ENCODE measurements at places on chromosomes 3 and 15. TPM values are rescaled to one million over a fixed set of nuclear protein-coding genes. Genes with fewer than 3 reads are reported as not detected.

Gene ARHGEF26
- 4.4 TPM for total RNA-seq

Gene SNTN
- total RNA-seq, result not detected

Gene TTLL13
- not detected for total RNA-seq

Gene SCAP
- total RNA-seq, result 82.7 TPM

Gene EIF4E3
- total RNA-seq, result 21.9 TPM

Gene CLASP2
- 384 TPM for total RNA-seq

- H3K4me3 ChIP-seq, result no peak overlapping the region
- no peaks in the 10 kb centered on the region for H3K36me3 ChIP-seq
- peaks cover 23% of the 10 kb centered on the region for H3K27me3 ChIP-seq
- DNase-seq, result peak; percentile 64
Observed at GRCh38 chr3:115624029-115624741, 875 bp downstream of the GAP43 start.

- no peaks in the 10 kb centered on the region for H3K4me1 ChIP-seq
- H3K27ac ChIP-seq, result no peak overlapping the region
- H3K27me3 ChIP-seq, result peaks cover 2% of the 10 kb centered on the region
- DNase-seq, result no peak
Observed at GRCh38 chr3:71611099-71611498, 27.6 kb upstream of the FOXP1 start.

DNA sequence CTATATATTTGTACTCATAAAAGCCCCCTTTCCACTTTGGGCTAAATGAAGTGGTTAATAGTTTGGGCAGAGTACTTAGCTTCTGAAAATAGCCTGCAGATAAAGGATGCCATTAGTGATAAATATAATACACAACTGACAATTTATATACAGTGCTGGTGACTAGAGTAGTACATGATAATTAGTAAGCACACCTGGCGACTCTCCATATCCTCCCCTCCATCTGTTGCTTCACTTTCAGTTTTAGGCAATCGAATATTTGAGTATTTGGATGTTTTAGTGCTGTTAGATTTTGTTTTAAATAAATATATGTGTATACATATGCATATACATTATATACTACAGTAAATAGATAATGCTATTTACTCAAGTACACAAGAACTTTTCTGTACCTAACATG is 35.9 kb upstream of the CHMP2B start:
- H3K27me3 ChIP-seq, result peaks cover 1% of the 10 kb centered on the region
- no peak for DNase-seq
- no peak overlapping the region for H3K4me3 ChIP-seq

DNA sequence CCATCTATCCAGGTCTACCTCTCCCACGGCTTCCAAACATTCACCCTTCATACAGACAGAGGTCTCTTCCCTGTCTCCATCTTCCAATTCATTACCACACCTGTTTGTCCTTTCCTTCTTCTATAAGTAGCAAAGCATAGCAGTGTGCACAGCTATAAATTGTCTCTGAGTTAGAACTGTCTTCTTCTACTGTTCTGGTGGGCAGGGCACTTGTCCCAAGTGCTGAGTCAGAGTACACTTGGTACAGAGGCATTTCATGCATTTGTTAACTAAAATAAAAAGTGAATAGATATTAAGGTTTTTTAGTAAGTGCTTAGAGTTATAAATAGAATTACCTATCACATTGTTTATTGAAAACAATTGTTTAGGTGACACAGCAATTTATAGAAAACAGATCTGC is 150.1 kb upstream of the CCDC54 start:
- no peaks in the 10 kb centered on the region for H3K36me3 ChIP-seq
- no peak overlapping the region for H3K27ac ChIP-seq
- no peaks in the 10 kb centered on the region for H3K4me1 ChIP-seq
- H3K27me3 ChIP-seq, result no peaks in the 10 kb centered on the region
- DNase-seq, result no peak
- H3K4me3 ChIP-seq, result no peak overlapping the region

GRCh38 chr15:36325206-36325605 is 254.2 kb upstream of the CDIN1 start:
- no peak overlapping the region for H3K4me3 ChIP-seq
- DNase-seq, result no peak
- H3K27ac ChIP-seq, result no peak overlapping the region
- H3K4me1 ChIP-seq, result no peaks in the 10 kb centered on the region
- no peaks in the 10 kb centered on the region for H3K27me3 ChIP-seq
- H3K36me3 ChIP-seq, result peaks cover 5% of the 10 kb centered on the region

GRCh38 chr3:75048650-75049049 is 434.2 kb upstream of the CNTN3 start:
- no peak for DNase-seq
- no peaks in the 10 kb centered on the region for H3K4me1 ChIP-seq
- H3K27me3 ChIP-seq, result no peaks in the 10 kb centered on the region
- H3K27ac ChIP-seq, result no peak overlapping the region

DNA sequence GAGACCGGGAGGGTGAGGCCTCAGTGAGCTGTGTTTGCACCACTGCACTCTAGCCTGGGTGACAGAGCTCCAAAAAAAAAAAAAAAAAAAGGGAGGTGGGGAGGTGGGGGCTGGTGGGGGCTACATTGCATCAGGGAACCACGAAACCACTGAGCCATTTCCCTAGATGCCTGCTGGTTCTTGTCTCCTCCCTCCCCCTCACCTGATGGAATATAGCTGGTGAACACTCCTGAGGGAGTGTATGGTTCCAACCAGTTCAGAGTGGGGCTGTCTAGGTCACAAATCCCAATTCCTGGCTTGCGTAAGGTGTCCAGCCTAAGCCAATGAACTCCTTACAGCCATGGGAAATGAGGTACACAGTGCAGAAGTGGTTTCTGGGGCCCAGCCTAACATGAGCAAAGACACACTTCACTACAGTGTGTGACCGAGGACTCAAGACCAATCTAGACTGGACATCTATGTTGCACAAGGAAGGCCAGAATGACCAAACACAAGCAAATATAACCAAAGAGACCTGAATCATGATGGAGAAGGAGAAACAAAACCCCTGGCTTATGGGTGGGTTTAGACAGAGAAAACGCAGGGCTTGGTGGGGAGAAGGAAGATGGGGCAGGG is 39.1 kb upstream of the OSBPL11 start:
- no peak overlapping the region for H3K27ac ChIP-seq
- no peak overlapping the region for H3K4me3 ChIP-seq
- no peak for DNase-seq
- H3K4me1 ChIP-seq, result no peaks in the 10 kb centered on the region
- no peaks in the 10 kb centered on the region for H3K36me3 ChIP-seq

- no peak overlapping the region for H3K27ac ChIP-seq
- H3K4me3 ChIP-seq, result no peak overlapping the region
- DNase-seq, result no peak
- peaks cover 4% of the 10 kb centered on the region for H3K27me3 ChIP-seq
Observed at GRCh38 chr15:47588958-47589357, 128.3 kb upstream of the SEMA6D start.

- H3K27ac ChIP-seq, result peak overlapping the region; percentile 89
- H3K4me3 ChIP-seq, result peak overlapping the region; percentile 86
- peaks cover 24% of the 10 kb centered on the region for H3K4me1 ChIP-seq
- H3K36me3 ChIP-seq, result no peaks in the 10 kb centered on the region
Observed at GRCh38 chr3:194003114-194004057, 132.6 kb upstream of the HES1 start.

DNA sequence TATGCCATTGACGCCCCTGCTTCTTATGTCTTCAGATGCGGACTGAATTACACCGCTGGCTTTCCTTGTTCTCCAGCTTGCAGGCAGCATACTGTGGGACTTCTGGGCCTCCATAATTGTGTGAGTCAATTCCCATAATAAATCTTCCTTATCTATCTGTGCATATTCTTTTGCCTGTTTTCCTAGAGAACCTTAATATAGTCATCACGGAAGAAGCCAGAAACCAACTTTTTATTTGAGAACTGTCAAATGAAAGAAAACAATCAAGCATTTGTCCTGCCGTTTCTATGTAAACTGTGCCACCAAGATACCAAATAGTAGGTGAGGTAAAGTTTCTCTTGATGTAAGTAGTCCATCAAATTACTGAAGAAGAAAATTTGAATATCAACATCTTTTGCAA is 51.8 kb upstream of the B3GALNT1 start:
- no peak overlapping the region for H3K27ac ChIP-seq
- no peaks in the 10 kb centered on the region for H3K27me3 ChIP-seq
- H3K4me1 ChIP-seq, result no peaks in the 10 kb centered on the region

DNA sequence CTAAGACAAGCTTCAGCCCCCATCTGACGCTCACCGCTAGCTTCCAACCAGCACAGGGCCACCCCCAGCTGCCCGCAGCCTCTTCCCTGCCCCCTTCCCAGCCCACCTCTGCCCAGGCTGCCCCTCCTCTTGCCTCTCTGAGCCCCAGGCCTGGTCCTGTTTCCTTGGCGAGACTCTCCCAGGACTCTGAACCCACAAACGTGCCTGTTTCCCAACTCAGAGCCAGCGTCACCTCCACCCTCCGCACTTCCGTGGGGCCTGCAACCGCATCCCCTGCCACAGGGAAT is 35.0 kb downstream of the ZXDC start:
- H3K4me1 ChIP-seq, result no peaks in the 10 kb centered on the region
- DNase-seq, result no peak
- peaks cover 2% of the 10 kb centered on the region for H3K27me3 ChIP-seq
- no peak overlapping the region for H3K4me3 ChIP-seq
- H3K27ac ChIP-seq, result no peak overlapping the region

DNA sequence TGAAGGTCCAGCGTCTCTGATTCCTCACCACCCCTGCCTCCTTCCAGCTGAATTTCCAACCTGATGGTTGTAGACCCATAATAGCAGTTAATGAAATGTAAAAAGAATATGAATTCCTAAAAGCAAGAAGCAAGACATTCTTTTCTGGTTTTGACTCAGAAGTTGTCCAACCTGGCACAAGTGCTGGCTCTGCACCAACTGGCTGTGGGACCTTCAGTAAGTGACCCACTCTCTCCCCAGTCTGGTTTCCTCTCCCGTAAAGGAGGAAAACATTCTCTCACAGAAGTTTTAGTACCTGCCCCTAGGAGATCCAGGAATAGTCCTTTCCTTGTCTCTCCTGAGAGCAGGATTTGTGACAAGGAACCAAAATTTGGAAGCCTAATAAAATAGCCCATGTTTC is 236.9 kb upstream of the TRIM42 start:
- peaks cover 2% of the 10 kb centered on the region for H3K4me1 ChIP-seq
- H3K4me3 ChIP-seq, result no peak overlapping the region

DNA sequence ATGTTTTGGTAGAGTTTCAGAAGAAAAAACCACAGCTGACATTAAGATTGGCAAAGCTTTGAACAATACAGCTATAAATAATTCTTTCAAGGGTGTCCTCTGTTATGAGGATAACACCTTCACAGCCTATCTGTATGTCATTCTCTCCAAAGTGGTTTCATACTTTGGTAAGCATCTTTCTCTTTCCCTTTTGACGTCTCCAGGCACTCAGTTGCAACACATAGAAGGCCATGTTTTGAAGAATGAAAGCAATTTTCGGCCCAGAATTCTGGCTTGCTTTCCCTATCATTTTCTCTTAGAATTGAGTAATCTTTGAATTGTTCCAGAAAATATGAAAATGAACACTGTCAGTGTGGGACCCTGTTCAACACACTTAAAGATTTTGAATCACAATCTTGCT is 200.0 kb upstream of the CBLB start:
- H3K27me3 ChIP-seq, result peaks cover 1% of the 10 kb centered on the region
- H3K27ac ChIP-seq, result no peak overlapping the region
- H3K4me3 ChIP-seq, result no peak overlapping the region
- H3K4me1 ChIP-seq, result no peaks in the 10 kb centered on the region

DNA sequence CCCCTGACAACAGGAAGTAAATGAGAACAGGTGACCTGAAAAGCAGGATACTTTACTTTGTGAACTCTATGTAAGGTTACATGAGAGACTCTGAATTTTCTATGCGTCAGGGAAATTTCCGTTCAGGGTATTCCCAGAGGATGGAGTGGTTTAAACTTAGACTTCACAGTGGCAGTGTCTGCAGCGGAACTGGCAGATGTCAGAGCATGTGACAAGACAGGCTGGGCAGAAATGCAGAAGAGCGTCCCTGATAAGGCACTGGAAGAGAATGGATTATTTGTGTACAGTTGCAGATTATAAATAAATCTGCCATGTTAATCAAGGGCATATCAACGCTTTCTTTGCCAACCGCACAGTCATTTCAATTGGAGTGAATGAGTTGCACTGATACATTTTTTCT is 598.4 kb upstream of the ZNF717 start:
- no peaks in the 10 kb centered on the region for H3K36me3 ChIP-seq
- peak overlapping the region; percentile 76 for H3K27ac ChIP-seq
- peak; percentile 41 for DNase-seq
- H3K4me3 ChIP-seq, result peak overlapping the region; percentile 70
- peaks cover 13% of the 10 kb centered on the region for H3K4me1 ChIP-seq
- peaks cover 2% of the 10 kb centered on the region for H3K27me3 ChIP-seq

DNA sequence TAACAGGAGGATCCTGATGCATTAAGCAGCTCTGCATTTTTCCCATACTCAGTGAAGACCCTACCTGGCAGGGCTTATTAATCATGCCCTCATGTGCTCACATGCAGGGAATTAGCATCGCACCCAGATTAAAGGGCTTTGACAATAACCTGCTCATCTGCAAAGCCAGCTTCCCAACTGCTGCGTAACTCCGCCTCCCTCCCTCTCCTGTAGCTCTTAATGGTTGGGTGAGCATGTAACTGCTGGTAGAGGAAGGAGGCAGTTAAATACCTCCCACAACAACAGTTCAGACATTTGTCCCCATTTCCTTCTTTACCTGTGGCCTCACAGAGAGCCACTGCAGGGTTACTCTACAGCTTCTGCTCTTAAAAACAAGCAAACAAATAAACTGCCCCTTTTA is 203.6 kb upstream of the WNT5A start:
- H3K27ac ChIP-seq, result no peak overlapping the region
- no peak overlapping the region for H3K4me3 ChIP-seq
- H3K27me3 ChIP-seq, result no peaks in the 10 kb centered on the region
- H3K36me3 ChIP-seq, result no peaks in the 10 kb centered on the region
- DNase-seq, result peak; percentile 26

DNA sequence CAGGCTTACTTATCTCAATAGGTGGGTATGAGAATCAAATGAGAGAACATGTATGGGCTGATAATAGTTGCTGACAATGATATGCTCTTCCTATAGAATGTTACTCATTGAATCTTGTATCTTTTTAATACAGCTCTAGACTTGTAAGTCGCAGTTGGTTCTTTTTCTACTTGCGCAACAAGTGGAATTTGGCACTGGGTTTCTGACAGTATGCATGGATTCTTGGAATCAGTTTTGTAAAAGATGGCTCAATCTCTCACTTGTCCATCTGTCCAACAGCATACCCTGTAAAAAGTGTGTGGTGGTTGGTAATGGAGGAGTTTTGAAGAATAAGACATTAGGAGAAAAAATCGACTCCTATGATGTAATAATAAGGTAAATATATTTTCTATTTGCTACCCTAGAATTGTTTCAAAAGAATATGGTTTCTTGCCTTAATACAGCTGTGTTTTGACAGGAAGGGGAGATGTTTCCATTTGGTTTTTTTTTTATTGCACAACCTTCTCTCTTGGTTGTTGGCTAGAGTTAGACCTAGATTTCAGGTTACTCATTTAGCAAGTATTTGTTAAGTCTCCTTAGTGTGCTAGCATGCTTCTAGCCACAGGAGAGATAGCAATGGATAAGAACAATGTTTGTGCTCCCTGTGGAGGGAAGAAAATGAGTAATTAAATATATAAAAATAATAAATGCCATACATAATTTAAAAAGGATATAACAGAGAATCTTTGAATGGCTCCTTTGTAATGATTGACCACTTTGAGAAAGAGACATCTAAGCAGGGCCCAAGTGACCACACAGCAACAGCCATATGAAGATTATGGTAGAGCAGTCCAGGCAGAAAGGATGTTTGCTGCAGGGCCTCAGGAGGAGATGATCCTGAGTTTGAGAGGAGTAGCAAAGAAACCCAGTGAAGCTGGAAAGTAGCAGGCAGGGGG is 21.8 kb downstream of the ST3GAL6 start:
- no peaks in the 10 kb centered on the region for H3K36me3 ChIP-seq
- H3K4me1 ChIP-seq, result no peaks in the 10 kb centered on the region
- peaks cover 6% of the 10 kb centered on the region for H3K27me3 ChIP-seq
- no peak for DNase-seq
- no peak overlapping the region for H3K4me3 ChIP-seq
- no peak overlapping the region for H3K27ac ChIP-seq
